Stimulated activated CD8-positive, alpha-beta memory T cell treated with anti-CD3 and anti-CD28 coated beads, Interleukin-15, amount 100 ng/mL, for 4 hours (primary cell): ENCODE measurements at places on chromosomes 4 and X.

DNA sequence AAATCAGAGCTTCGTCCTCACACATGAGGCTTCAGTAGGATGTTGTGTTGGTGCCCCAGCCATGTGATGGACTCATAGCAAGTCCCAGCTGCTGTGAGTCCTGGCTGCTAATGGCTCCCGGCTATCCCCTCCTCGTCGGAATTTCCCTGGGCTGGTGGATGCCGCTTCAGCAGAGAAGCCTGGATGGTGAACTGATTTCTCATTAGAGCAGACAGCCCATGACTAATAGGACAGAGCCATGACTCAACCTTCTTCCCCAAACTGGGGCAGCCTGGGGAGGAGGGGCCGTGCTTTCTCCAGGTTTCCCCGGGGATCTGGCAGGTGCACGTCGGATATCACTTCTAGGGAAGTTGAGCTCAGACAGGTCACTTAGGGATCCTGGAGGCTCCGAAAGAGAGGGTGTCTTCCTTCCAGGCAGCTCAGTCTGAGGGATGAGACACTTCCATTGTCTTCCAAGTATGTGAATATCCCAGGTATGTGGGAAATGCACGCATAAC is 112.7 kb downstream of the ASMT start:
- DNase-seq = no peak

DNA sequence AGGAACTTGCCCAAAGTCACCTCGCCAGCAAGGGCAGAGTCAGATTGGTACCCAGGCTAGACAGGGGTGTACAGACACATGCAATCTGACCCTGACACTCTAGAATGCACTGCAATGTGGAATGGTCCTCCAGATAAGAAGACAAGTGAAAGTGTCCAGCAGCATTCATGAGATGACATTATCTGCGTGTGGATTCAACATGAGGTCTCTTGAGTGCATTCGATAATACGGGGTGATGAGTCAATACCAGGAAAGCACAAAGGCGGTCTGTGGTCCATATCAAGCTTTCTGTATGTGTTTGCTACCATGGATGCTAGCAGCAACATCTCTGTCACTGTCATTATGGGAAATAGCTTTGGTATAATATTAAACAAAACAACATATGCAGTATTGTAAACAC is 6.8 kb upstream of the XAGE3 start:
- DNase-seq = no peak

GRCh38 chrX:150602743-150603142 is 34.3 kb downstream of the MTM1 start:
- DNase-seq = no peak

DNA sequence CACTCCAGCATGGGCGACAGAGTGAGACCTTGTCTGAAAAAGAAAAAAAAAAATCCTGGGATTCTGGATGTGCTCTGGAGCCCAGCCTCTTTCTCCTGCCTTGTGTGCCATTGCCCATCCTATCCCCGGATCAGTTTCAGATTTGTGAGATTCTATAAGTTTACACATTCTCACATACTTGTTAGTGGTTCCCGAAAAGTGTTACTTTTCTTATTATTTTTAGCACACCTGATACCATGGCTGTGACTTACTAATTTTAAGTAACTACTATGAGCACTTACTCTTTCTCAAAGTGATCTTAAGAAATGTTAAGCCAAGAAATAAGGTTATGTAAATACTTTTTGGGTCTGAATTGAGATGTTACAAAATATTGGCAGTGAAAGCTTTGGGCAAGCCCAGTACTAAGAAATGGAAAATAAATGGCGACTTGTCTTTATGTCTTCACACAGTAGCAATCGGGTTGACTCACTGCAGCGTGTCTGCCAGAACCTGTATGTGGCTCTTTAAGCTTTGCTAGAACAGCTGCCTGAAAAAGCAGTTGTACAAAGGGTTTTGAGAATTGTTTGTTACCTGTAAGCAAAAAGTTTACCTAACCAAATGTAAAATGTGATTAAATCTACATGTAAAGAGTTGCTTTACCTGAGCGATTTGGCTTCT is 118.7 kb downstream of the KLHL8 start:
- no peak for DNase-seq

DNA sequence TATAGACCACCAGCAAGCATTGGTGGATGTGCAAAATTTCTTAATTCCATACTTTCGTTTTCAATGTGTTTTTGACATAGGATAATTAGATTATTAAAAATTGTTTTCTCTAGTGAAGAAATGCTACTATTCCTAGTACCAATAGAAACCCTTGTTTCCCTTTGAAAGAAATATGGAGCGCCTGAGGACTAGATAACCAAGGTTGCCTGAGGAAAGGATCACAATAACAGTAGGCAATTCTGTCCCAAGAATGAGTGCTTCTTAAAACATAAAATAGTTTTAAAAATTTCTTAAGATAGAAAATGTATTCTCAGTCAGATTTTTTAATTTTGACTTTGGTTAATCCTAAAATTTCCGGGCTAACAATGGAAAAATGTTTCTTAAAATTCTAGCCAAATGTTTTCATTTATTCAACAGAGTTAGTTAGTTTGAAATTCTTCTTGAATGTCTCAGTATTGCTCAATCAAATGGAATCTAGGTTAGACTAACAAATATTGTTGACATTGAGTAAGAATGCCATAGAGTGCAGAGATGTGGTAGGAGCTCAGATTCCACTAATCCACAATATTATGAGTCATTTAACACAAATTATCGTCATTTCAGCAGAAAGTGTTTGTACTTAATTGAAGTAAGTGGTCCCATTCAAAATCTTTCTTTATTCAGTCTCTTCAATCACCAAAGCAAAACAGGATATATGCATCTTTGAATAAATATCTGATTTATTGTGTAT is 666.0 kb downstream of the GRID2 start:
- no peak for DNase-seq

- no peak for DNase-seq
Measured at GRCh38 chrX:53249408-53250042, 24.5 kb upstream of the KDM5C start.

- no peak for DNase-seq
Measured at GRCh38 chrX:48936429-48937053, 17.7 kb upstream of the PIM2 start.

DNA sequence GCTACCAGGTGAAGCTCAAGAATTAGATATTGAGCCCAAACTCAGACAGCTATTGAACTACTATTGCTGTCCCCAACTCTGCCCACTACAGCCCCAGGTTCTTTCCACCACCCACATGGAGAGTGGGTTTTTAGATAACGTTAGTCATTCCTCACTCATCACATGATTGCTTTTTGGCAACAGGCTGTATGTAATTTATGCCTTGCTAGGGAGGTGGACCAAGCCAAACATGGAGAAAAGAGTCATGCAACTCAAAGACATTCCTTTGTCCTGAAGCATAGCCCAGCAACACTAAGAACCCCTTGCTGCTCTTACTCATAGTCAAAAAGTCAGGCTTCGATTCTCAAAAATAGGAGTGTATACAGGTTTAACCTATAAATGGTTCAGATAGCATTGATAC is 275.9 kb upstream of the VCX3A start:
- no peak for DNase-seq

- DNase-seq = no peak
Measured at GRCh38 chrX:139720136-139720535, 12.2 kb upstream of the MCF2 start.

- DNase-seq = no peak
Measured at GRCh38 chr4:164508097-164508496, 245.8 kb upstream of the SMIM31 start.

DNA sequence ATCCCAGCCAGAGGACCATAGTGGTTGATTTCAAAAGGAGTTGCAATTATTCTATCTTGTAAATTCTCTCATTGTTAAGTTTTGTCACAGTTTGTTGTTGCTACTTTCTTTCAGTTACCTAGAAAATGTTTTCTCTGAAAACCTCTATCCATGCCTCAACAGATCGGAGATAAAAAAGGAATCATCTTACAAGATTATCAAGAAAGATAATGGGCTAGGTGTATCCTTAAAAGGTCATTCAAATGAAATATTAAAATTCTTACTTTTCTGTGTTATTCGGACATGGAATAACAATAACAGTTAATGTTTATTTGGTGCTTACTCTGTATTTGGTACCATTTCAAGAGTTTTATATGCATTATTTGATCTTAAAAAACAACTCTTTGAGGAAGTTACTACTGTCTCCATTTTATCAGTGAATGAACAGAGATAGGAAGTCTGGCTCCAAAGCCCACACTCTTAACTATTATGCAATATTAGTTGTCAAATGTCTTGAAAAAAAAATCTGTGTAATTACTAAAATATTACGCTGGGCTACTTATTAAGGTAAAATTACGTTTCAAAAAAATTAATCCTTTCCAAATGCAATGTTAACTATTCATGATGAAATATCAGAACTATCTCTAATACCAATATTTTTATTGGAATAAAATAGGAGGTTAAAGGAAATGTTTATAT is 97.5 kb downstream of the SNCA start:
- DNase-seq = no peak
